SW480 (cell line): ENCODE measurements at places on chromosomes 3 and 15.

DNA sequence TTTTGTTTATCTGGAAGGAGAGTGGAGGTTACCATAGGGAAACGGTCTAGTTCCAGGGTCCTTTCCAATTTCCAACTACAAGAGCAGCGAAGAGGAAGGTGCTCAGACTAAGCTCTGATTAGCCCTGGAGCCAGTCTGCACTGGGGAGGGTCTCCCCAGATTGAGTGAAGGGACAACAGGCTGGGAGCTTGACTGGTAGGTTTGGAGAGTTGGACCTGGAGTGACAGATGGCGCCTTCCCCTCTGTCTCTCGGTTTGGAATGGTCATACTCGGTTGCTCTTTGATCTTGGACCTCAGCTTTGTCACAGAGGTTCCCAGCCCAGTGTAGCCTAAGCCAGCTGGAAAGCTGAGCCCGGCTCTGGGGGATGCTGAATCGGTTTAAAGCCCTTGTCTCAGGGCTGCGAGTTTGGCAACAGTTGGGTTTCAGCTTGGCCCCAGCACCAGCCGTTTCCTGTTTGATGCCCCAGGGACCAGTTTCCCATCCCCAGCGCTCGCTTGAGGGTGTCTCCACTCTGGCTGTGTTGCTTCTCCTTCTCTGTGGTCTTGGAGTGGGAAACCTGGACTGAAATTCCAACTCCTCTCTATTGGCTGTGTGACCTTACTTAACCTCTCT is 53.1 kb upstream of the ULK4 start:
- DNase-seq: peak; percentile 37

DNA sequence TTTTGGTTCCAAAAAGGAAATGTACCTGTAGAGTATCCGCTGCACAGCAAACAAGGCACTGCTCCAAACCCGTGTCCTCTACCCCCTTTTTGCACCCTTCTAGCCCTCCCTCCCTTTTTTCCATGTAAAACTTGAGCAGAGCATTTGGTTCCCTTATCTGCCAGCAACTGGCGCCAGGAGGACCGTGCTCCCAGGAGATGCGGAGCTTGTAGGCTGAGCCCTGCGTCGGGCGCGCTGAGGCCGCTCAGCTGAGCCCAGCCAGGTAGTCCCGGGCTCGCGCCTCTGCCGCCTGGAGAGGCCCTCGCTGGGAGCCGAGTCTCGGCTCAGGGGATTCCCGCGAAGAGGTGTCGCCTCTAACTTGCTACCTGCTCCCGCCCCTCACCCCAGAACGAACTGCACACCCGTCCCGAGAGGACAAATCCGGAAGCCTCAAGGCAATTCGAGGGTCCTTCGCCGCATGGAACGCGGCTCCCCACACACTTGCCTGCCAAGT is 575 bp downstream of the TRPM7 start:
- peak; percentile 57 for DNase-seq

- peak; percentile 88 for DNase-seq
These were observed 8.3 kb downstream of the TMPRSS7 start for GRCh38 chr3:112042842-112043280.

DNA sequence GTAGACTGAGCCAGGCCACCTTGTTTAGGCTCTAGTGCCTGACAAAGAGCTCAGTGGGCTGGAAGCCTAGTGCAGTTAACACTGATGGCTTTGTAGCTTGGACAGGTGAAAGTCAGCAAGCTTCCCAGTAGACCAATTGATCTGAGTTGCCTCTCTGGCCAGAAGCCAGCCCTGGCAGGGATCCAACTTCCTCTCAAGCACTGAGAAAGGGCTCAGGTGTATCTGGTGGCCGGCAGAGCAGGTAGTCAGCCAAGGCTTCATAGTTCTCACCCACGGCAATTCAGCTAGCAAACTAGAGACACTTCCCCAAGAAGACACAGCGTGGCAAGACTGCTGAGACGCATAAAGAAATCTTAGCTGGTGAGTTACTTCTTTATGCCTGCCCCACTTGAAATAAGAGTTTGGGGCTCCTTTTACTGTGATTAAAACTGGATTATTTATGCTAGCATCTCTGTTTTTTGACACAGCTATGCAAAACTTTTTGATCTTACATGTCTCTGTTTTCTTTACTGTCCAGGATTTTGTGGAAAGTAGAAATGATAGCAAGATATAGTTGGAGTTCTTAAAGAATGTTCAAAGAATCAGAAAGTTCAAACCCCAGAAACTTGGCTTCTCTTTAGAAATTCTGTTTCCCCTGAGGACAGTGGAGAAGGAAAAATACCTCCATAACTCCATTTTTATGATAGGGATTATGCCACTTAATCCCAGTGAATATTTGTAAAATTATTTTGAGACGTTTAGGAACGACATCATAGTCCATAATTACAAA is 8.4 kb upstream of the CA12 start:
- DNase-seq: peak; percentile 65

DNA sequence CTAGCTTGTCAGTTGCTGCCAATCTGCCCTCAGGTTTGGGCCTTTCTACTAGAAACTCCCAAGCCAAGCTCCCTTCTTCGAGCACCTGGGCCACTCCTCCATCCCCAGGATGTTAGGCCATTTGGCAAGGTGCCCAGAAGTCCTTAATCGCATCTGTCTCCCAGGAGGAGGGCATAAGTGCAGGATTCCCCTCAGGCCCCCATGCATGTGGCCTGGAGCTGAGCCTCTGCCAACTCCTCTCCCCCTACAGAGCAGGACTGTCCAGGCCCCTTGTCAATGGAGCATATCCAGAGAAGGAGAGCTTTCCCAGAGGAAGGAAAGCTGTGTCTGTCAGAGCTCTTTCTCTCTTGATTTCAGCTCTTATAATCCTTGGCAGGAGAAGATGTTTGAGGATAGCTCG is 182.6 kb upstream of the ROPN1 start:
- no peak for DNase-seq

GRCh38 chr15:76057332-76058000 is 2.3 kb upstream of the TMEM266 start:
- peak; percentile 14 for DNase-seq

DNA sequence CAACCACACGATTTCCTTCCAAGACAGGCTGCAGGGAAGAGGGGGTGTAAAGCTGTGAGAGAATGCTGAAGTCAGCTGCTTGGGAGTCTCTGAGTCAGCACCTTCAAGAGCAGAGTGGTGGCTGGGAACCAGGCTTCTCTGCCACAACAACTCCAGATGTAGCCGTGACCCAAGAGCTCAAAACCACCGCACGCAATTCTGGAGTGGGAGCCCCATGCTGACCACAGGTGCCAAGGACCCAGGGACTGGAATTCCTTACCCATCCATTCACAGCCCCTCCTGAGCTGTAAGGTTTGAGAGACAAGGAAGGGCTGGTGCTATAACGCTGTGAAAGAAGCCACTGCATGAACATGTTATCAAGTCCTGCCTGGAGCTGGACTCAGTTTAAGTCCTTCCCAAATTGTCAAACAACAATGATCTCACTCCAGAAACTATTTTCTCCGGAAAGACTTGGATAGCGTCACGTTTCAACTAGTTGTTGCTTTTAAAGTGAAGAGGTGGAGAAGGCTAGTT is 61.4 kb downstream of the UMPS start:
- no peak for DNase-seq

- no peak for DNase-seq
These were observed at the start of gene FOXB1 for GRCh38 chr15:60004009-60004845. Gene FOXB1 (plus strand): TSS chr15:60004311. CDS start chr15:60004964, 653 bp downstream.

- no peak for DNase-seq
These were observed 41.1 kb downstream of the CCK start for GRCh38 chr3:42224658-42225421.

DNA sequence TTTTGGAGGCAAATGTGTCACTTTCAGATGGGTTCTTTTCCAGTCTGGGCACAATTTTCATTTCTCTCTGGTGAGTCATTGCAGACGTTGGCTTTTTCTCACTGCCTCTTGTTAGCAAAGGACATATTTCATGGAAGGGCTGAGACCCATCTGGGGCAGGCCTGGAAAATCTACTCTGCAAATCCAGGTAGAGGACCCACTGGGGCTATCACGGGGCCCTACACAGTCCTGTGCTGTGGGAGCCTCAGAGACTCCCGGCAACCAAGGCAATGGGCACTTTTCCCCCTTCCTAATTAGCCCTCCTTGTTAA is 58.0 kb downstream of the HRH1 start:
- no peak for DNase-seq

DNA sequence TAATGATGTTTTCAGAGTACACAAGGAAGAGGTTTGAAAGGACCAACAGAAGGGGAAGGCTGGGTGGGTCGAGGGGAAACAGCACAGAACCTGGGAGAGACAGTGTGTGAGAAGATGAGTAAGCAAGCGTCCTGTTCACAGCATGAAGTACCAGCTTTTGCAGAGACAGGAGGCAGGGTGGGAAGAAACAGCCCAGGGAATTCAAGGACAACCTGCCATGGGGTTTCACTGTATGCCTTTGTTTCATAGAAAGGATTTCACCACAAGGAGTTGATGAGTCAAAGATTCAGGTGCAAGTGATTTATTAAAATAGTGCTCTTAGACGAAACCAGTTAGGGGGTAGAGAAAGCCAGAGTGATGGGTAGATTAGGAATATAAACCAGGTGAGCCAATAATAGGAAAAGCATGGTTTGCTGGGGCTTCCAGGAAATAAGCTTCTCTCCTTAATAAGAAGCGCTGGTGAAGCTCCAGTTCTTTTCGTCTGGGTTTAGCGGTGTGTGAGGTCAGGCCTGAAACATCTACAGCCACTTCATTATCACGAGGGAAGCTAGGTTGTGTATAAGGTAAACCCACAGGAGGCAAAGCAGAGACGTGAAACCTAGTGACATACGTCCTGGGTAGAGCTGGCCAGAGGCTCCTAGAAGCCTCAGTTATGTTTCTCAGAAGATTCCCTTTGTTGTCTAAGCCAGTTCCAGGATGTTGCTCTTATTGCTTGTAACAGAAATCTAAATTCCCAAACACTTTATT is 3.9 kb downstream of the HHLA2 start:
- DNase-seq: no peak

DNA sequence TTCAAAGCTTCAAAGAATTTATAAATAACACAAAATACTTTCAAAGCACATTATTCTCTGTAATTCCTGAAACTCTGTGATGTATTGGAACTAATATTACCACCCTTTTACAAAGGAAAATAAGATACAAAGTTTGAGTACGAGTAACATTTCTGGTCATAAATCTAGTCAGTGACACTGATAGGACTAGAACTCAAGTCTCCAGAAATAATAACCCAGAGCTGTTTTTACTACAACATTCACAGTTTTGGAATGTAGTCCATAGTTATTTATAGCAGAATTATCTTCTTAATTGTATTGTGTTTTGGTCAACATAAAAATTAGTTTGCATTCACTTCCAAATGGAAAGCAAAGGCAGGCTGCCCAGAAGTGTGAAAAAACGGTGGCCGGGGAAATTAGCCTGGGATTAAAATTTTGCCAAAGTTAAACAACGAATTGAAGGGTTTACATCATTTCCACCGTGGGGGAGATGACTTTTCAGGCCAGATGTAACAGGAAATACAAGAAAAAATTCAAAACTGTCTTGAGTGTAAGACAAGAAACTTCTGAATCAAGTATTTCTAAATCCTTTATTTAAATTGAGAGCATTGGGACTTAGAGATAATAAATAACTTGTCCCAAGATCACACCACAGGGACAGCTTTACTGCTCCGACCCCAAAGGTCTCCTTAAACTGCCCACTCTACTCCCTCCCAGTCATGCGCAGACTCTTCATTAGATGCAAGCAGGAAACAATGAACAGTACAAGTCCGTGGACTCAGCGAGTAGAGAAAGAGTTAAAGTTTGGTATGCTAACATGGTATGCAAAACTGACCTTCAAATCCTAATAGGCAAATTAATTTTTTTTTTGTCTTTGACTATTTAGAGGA is 74.3 kb upstream of the VGLL4 start:
- DNase-seq: peak; percentile 33

DNA sequence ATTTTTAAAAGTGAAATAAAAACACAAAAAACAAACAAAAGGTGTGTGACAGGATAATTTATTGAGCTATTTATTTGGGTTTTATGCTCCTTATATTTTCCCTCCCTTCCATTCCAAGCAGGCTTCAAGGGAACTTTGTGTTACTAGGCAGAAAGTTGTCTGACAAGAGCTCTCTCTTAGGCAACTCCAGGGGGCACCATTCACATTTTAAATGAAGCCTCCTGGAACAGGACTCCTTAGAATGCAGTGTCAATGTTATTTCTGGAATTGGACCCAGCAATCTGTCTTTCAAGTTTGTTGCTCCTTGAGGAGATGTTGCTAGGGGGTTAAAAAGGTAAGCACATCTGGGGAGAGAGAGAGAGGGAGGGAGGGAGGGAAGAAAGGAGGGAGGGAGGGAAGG is 5.4 kb upstream of the RFX7 start:
- peak; percentile 23 for DNase-seq

DNA sequence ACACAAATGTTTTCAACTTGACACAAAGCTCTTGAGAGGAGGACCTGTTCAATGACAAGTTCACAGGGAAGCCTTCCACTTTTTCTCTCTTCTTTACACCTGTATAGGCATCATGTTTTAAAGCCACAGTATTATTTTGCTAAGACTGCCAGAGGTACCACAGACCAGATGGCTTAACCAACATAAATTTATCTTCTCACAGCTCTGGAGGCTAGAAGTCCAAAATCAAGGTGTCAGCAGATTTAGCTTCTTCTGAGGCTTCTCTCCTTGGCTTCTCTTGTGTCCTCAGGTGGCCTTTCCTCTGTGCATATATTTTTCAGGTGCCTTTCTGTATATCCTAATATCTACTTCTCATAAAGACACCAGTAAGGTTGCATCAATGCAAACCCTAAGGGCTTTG is 435.2 kb upstream of the GBE1 start:
- no peak for DNase-seq
